Tibial nerve (tissue), 4 donors: ENCODE measurements at places on chromosomes 16 and 17.
A peak's percentile ranks its signal among the peaks of the same experiment; 100 is the strongest.

- no peak for DNase-seq
These were observed 656 bp upstream of the IGFBP4 start for GRCh38 chr17:40442392-40443195.

DNA sequence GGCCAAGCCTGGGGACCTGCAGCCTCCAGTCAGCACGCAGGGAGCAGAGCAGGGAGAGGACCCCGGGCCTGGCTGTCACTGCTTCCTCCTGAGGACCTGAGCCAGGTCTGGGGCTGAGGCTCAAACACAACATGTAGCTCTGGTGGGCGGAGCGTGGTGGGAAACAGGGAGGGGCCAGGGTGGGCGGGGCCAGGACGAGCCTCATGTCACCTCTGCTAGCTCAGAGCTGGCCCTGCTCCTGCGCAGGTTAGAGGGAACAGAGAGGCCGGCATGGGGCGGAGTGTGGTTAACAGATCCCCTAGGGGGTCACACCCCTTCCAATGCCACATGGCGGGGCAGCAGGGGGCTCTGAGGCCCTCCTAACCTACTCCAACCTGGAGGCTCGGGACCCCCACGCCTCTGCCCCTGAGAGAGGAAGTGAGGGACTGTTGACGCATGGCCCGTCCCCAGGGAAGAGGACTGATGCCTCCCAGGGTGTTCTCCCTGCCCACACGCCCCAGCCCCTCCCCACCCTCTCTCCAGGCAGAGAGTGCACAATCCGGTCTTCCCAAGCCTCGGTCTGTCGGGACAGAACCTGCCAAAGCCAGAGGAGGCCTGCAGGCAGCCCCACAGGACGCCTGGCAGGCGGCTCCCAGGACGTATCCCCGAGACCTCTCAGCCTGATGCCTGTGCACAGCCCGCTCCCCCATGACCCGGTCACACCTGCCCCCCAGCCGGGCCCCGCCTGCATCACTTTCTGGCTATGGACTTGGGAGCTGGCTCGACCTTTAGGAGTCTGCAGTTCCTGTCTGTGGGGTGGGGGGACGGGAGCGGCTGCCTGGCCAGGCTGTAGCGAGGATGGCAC lies 15.2 kb downstream of the PIEZO1 start:
- DNase-seq = no peak

DNA sequence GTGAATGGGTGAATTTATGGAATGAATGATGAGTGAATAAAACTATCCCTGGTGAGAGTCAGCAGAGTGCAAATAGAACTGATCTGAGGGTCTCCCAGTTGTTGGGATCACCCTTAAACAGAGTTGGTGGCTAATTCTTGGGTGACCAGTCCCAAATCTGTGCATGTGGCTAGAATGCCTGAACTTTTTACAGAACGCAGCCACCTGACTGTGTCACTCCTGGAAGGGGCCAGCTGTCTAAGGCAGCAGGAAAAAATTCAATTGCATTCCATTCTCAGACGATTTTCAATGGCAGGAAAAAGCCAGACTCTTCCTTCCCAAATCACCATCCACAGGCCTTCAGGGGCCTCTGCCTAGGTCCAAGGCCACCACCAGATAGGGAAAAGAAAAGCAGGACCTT lies 43.5 kb downstream of the BEAN1 start:
- DNase-seq = no peak

DNA sequence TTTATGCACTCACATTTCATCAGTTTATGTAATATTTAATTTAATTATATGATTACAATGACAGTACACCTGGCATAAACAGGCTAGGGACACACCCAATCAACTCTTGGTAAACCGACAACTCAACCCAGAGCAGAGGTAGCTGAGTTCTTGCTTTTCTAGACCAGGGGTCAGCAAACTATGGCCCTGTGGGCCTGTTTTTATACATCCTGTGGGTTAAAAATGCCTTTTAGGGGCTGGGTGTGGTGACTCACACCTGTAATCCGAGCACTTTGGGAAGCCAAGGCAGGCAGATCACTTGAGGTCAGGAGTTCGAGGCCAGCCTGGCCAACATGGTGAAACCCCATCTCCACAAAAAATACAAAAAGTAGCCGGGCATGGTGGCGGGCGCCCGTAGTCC lies 99.2 kb upstream of the TMEM97 start:
- DNase-seq = no peak

- no peak for DNase-seq
These were observed 39.8 kb downstream of the NF1 start for GRCh38 chr17:31134576-31134975.

GRCh38 chr17:13575466-13575865 lies 26.3 kb downstream of the HS3ST3A1 start:
- DNase-seq = no peak

DNA sequence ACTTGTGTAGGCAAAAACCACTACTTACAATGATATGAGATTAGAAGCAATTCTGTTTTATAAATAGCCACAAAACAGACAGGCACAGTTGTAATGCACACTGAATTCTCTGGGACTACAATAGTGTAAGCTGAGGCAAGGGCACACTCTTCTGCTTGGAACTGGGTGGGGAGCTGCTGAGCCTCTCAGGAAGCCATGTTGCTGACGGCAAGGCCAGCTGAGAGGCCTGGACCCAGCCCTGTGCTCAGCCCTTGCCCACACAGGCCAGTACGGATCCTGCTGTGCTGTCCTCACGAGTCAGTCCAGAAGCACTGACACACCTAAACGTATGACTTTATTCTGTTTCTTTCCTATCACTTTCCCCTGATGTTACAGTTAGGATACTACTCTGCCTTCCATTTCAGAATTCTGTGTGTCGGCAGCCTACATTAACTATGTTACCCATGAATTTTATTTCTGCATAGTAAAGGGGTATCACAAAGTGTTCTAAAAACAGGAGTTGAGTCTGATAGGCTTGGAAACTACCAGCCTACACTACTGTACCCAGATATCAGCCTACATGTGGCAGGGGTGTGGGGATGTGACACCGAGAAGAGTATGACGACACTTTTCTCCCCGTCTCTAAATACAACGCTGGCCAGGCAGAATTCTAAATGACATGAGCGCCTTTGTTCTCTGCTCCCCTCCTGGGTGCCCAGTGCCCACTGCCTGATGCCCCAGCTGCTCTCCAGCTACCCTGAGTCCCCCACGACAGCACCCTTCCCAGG lies 41.1 kb upstream of the FAAP100 start:
- DNase-seq = no peak

DNA sequence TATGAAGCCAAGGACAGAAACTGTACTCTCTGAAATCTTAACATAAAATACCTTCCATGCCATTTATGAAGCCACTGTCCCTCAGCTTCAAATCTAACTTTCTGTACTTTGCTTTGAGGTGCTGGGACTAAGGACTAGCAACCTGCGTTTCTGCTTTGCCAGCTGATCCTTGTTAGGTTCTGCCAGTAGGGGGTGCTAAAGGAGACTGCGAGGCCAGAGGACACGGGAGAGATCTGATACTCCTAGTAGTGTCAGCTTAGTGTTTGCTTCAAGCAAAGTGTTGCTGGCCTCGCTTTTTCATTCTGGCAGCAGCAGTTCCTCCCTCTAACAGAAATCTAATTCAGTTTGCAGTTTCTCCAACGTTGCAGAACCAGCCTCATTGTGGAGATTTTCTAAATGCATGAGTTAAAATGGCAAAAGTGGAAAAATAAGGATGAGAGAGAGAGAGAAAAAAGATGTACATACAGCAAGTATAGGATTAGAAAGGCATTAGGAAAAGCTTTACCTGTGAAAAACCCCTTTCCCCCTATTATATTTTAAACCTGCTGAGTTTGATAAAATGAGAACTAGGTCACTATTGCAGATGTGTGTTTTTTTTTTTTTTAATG lies 297.5 kb downstream of the CA10 start:
- no peak for DNase-seq

DNA sequence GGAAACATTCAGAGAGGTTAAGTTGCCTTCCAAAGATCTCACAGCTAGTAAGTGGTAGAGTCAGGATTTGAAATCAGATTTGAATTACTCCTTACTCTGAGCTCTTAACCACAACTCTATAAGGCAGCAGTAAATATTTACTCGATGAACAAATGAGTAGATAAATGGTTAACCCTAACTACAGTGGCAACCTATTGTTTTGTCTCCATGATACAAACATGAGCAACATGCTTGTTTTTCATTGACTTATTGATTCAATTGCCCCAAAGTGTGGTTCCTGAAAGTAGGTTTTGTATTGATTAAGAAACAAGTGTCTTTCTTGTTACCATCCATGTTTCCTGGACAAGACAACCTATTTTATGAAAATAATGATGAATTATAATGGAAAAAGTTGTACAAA lies 34.8 kb upstream of the DDX52 start:
- no peak for DNase-seq

GRCh38 chr17:38735161-38735997 lies 5.2 kb downstream of the CISD3 start:
- DNase-seq = peak; percentile 56

DNA sequence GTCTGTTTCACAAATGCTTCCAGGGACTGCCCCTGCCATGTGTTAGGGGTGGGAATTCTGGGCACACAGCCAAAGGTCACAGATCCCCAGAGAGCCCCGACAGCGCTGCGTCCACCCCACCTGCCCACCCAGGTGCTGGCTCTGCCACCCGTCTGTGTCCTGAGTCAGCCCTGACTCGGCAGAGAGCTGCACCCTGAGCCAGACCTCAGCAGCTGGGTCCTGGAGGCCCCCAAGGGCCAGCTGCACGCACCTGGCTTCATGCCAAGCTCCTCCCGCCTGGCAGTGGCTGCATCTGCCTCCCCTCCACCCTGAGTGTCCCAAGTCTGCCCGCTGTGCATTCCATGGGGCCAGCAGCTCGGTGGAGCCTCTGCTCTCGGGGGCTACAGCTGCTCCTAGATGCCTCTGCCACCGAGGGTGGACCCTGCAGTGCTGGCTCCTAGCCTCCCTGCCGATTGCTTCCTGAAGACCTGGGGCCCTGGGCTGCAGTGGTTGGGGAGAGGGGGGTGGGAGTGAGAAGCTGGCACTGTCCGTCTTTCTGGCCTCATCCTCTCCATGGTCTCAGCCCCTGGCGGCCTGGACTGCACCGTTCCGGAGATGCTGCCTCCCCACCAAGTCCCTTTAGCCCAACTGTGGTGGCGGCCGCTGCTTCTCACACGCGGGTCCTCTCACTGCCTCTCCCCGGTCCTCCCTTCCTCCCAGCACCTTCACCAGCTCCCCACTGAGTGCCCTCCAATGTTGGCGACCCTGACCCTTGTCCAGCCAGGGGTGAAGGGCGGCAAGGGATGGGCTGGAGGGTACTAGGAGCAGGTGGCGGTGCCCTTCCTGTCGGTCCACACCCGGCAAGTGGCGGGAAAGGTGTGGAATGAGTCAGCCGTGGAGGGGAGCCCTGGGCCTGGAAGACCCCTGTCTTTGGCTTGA lies 3.0 kb downstream of the SECTM1 start:
- no peak for DNase-seq

GRCh38 chr17:1440921-1441320 lies 15.1 kb downstream of the CRK start:
- DNase-seq = no peak

DNA sequence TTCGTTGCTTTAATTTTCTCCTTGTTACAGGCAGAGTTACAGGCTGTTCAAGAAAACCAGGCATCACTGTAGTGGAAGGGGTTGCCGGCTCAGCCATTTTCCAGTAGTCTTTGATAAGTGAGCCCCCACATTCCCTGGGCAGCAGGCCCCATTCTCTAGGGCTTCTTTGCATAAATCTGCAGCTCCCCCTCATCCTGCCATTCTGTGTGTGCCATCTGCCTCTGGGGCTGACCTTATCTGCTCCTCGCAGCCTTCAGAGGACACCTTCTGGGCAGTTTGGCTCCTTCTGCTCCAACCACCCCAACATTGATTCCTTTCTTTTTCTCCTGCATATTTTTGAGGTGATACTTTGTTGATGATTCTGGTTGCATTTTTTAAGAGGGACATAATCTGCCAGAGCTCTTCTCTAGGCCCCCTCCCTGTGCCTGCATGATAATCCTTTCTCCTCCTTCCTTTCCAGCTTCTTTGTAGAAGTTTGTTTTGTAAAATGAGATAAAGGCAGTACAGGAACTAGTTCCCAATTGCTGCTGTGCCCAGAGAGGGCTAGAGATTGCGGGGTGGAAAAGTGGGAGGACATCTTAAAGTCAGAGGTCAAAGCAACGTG lies 17.1 kb downstream of the RND2 start:
- no peak for DNase-seq

GRCh38 chr17:82327289-82327688 lies 6.3 kb downstream of the SECTM1 start:
- DNase-seq = no peak

DNA sequence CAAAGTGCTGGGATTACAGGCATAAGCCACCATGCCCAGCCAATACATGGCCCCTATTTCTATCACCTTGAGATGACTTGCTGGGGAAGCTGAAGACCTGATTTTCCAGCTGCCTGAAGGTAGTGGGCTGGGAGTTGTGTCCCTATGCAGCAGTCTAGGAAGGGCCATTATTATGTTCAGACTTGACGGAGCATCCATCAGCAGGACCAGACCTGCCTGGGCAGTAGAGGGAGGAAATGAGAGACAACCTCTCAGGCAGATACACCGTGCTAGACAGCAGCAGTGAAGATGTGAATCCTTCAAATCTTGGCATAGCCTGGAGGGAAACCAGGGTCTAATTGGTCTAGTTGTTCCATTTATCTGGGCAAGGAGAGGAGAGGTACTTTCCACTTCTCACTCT lies 35.6 kb upstream of the PHOSPHO1 start:
- DNase-seq = no peak

DNA sequence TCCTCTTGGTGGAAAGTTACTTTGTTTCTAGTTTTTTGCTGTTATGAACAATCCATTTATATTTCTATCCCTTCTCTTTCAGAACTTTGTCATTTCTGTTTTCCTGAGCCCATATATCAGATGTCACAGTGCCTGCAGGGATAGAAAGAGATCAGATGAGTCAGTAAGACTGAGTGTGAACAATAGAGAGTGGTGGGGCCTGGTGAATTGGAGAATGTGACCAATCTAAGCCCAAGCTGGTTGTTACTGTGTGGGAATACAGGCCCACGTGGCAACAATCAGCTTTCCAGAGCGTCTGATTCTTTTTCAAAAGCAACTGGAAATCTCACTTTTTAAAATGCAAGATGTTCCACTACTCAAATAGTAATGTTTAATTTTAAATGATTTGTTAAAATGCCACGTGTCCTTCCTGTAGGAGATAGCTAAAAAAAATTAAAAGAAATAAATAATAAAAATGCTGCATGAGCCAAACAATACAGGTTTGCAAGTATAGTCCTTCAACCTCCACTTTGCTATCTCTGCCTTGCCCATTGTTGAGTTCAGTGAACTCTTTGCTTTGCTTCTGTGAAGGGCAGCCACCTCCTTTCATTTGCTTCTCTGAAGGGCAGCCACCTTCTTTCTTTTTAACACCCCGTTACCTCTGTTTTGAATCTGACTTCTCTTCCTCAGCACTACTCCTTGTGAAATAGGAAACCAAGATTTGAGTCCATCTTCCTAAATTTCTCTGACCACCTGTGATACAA lies 9.6 kb downstream of the DCTN5 start:
- DNase-seq = no peak

GRCh38 chr17:81237591-81238489 lies 1.0 kb downstream of the TEPSIN start:
- DNase-seq = no peak
